ENCODE measurements at places on chromosomes 1 and 21. TPM values are rescaled to one million over a fixed set of nuclear protein-coding genes. Genes with fewer than 3 reads are reported as not detected.

Gene OR2L2
- total RNA-seq: 0.09 TPM

DNA sequence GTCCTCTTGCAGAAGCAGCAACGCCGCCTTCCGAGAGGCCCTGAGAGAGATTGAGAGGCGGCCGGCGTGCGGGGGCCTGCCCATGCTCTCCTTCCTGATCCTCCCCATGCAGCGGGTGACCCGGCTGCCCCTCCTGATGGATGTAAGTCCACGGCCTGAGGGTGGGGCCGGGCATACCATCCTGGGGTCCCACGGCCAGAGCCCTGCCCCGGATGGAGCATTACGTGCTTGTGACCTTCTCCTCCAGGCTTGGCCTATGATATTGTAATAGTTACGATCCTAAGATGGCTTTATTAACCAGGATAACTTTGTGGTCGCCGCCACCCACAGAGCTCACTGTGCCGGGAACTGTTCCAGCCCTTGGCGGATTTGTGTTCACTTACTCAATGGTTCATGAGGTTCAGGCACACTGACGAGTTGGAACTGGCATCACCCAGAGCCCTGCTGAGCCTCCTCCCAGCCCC, 18.9 kb downstream of the ARHGEF16 start:
- no peak for DNase-seq
- no peaks in the 10 kb centered on the region for H3K27me3 ChIP-seq
- H3K27ac ChIP-seq: no peak overlapping the region
- H3K4me3 ChIP-seq: peak overlapping the region; percentile 59

DNA sequence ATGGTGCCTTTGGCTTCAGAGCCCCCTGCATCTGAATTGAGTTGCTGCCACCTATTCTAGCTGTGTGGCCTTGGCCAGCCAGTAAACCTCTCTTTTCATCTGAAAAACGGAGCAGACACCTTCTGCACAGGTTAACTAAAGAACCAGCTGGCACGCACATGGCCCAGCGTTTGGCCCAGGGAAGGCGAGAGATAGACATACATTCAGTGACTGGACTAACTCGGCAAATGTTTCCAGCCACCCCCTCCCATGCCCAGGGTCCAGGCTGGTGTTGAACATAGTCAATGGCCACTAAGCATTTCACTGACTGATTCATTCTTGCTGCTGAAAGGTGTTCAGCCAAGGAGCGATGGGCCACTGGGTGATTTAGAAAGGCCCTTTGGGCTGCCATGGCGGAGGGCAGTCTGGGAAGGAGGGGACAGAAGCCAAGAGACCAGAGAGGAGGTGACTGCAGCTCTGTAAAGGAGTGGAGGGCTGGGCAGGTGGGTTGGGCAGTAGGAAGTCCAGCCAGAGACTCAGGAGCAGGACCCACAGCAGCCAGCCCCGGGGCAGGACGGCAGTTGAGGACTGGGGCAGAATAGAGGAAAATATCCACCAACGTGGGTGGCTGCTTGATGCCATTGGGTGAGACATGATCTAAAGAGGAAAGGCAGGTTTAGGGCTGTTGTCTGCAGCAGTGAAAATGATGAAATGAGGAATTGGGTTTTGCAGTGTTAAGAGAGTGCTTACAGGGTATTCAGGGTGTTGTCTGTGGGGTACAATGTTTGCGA, 184.3 kb downstream of the HIVEP3 start:
- H3K27ac ChIP-seq: no peak overlapping the region
- no peak overlapping the region for H3K4me3 ChIP-seq
- no peaks in the 10 kb centered on the region for H3K36me3 ChIP-seq

Gene LCE3D
- total RNA-seq: not detected

- no peaks in the 10 kb centered on the region for H3K27me3 ChIP-seq
- H3K27ac ChIP-seq: no peak overlapping the region
- H3K36me3 ChIP-seq: peaks cover 3% of the 10 kb centered on the region
Observed at GRCh38 chr1:86747304-86747703, 42.9 kb downstream of the SH3GLB1 start.

DNA sequence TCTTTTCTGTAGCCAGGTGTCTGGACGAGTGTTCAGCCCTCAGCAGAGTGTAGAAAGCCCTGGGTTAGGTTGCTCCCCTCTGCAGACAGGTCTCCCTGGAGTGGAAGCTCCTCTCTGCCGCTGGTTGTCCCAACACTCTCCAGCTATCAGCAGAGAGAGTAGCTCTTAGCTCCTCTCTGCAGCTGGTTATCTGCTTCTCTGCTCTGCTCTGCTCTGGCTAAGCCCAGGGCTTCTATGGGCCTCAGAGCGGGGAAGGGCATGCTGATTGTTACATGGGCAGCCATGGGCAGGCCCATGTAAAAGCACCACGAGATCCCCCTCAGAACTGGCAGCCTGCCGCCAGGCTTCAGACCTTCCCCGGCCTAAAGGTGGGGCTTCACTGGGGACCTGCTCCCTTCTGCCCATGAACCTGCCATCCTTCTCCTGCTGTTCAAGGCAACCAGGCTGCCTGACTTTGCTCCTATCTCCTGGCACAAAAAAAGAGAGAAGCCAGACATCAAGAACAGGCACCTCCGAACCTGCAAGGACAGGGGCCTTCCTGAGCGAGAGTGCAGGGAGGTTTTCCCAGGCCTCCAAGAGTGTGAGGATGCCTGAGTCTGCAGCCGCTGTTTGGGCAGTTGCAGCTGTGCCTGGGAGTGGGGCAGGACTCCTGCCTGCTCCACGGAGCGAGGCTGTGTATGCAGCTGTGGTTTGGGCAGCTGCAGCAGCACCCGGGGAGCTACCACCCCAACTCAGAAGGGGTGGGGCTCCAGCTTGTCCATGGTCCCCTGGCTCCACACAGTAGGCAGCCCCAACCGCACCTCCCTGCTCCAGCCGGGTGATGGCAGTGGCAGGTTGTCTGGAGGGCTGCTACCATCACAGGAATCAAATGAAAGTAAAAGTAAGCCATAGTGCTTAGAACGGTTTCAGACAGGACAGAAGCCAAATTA, 973.7 kb downstream of the LTN1 start:
- no peaks in the 10 kb centered on the region for H3K27me3 ChIP-seq
- H3K4me1 ChIP-seq: no peaks in the 10 kb centered on the region
- peak overlapping the region; percentile 50 for H3K27ac ChIP-seq
- H3K36me3 ChIP-seq: no peaks in the 10 kb centered on the region

Gene LCA5L
- total RNA-seq: 1.2 TPM

Gene INAVA
- total RNA-seq: 50.4 TPM

- no peak overlapping the region for H3K4me3 ChIP-seq
- H3K4me1 ChIP-seq: no peaks in the 10 kb centered on the region
- H3K27me3 ChIP-seq: no peaks in the 10 kb centered on the region
- no peak for DNase-seq
- no peak overlapping the region for H3K27ac ChIP-seq
- H3K36me3 ChIP-seq: no peaks in the 10 kb centered on the region
Observed at GRCh38 chr1:83849191-83850061, 149.5 kb downstream of the TTLL7 start.

Gene IGSF9
- total RNA-seq: 24.5 TPM

Gene HENMT1
- 8.0 TPM for total RNA-seq

Gene NTRK1
- 0.21 TPM for total RNA-seq

DNA sequence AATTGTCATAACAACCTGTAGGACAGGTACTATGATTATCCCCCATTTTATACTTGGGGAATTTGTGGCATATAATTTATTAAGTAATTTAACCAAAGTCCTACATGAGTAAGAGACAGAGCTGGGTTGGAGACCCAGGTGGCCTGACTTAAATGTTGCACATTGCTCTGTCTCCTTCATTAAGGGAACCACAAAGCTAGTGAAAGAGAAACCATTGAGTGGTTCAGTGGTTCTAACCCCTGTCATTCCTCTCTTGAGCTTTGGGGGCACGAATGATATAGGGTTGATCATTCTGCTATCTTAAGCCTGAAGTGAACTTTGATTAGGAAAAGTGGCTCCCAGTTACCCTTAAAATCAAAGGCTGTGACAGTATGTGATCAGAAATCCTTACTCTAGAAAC, 5.3 kb upstream of the MAP3K7CL start:
- peaks cover 3% of the 10 kb centered on the region for H3K36me3 ChIP-seq
- H3K27me3 ChIP-seq: peaks cover 4% of the 10 kb centered on the region

GRCh38 chr1:109381573-109381972, 16.1 kb downstream of the SORT1 start:
- H3K36me3 ChIP-seq: no peaks in the 10 kb centered on the region
- H3K4me1 ChIP-seq: peaks cover 22% of the 10 kb centered on the region
- H3K4me3 ChIP-seq: no peak overlapping the region
- H3K27ac ChIP-seq: no peak overlapping the region

- peaks cover 43% of the 10 kb centered on the region for H3K4me1 ChIP-seq
- H3K36me3 ChIP-seq: no peaks in the 10 kb centered on the region
- H3K27ac ChIP-seq: no peak overlapping the region
- peak; percentile 36 for DNase-seq
- peaks cover 3% of the 10 kb centered on the region for H3K27me3 ChIP-seq
Observed at GRCh38 chr1:36446271-36446670, 4.0 kb downstream of the OSCP1 start.

Gene CBS
- 157 TPM for total RNA-seq

GRCh38 chr1:204032642-204033235, 40.2 kb upstream of the SOX13 start:
- peaks cover 11% of the 10 kb centered on the region for H3K4me1 ChIP-seq
- no peak overlapping the region for H3K27ac ChIP-seq
- DNase-seq: no peak

GRCh38 chr1:4624801-4625200, 29.6 kb upstream of the AJAP1 start:
- no peak for DNase-seq
- no peaks in the 10 kb centered on the region for H3K36me3 ChIP-seq
- no peak overlapping the region for H3K27ac ChIP-seq
- H3K4me1 ChIP-seq: no peaks in the 10 kb centered on the region
- H3K27me3 ChIP-seq: no peaks in the 10 kb centered on the region

DNA sequence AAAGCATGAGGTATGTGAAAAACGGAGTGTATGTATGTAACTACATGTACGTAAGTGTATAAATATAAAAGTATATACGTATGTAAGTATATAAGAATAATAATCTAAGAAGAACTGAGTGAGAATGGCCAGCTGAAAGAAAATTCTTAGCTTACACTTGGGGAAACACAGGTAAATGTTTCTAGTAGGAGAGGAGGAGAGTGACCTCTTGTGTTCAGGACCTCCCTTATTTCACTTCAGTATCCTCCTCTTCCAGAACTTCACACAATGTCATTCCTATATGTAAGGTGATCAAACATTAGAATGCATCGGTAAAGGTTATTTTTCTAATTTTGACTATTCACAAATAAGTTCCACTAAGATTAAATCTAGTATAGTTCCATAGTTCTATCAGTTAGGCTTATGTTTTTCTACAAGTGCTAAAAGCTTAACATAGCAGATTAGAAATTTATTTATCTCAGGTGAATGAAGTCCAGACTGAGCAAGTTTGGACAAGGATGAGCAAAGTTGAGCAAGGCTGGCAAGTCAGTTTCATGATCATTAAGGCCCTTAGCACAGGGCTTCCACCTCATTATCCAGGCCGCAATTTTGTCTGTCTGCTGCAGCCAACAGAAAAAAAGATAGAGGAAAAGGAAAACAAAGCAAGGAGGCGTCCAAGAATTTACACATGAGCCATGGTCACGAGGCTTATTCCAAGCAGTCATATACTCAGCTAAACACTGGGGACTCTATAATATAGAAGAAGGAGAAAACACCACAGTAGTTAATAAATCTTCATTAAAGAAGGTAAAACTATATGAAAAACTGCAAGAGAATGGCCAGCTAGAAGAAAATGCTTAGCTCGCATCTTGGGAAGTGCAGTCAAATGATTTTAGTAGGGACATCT, 7.1 kb upstream of the MROH9 start:
- H3K4me1 ChIP-seq: no peaks in the 10 kb centered on the region
- H3K27me3 ChIP-seq: peaks cover 9% of the 10 kb centered on the region
- DNase-seq: no peak
- H3K27ac ChIP-seq: no peak overlapping the region

GRCh38 chr21:42258150-42258884, 39.4 kb downstream of the ABCG1 start:
- no peaks in the 10 kb centered on the region for H3K36me3 ChIP-seq
- H3K4me1 ChIP-seq: peaks cover 43% of the 10 kb centered on the region
- DNase-seq: peak; percentile 70
- H3K27me3 ChIP-seq: no peaks in the 10 kb centered on the region
- H3K4me3 ChIP-seq: no peak overlapping the region

DNA sequence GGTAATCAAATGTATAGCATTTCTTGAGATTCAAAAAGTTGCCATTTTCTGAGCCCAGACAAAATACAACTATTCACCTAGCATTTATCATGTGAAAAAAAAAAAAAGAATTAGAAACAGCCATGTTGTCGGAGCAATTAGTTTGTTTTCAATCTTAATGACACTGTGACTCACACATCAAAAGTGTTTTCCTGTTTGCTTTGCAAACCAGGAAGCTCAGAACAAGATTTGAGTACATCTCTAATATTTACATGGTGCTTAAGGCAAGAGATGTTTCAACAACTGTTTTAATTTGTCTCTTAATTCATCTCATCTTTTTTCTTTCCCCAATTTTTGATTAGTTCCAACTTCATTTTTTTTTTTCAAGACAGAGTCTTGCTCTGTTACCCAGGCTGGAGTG, 62.5 kb upstream of the CAPZB start:
- peaks cover 11% of the 10 kb centered on the region for H3K36me3 ChIP-seq
- peaks cover 38% of the 10 kb centered on the region for H3K27me3 ChIP-seq
- no peak overlapping the region for H3K4me3 ChIP-seq
- no peak overlapping the region for H3K27ac ChIP-seq
- H3K4me1 ChIP-seq: no peaks in the 10 kb centered on the region

Gene BRDT
- not detected for total RNA-seq

DNA sequence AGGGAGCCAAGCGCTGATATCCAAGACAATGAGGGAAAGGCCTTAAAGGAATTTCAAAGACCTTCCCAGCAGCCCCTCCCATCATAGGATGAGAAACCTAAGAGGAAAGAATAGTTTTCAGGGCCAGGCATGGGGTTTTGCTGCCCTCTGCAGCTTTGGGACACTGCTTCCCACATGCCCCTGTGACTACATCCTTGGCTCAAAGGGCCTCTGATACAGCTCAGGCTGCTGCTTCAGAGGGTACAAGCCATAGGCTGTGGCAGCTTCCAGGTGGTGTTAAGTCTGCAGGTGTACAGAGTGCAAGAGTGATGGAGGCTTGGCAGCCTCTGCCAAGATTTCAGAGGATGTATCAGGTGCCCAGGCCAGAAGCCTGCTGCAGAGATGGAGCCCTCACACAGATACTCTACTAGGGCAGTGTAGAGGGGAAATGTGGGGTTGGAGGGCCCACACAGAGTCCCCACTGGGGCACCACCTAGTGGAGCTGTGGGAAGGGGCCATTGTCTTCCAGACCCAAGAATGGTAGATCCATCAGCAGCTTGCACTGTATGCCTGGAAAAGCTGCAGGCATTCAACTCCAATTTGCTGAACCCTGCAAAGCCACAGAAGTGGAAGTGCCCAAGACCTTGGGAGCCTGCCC, 125.8 kb downstream of the SLC45A1 start:
- H3K36me3 ChIP-seq: peaks cover 23% of the 10 kb centered on the region
- H3K27ac ChIP-seq: no peak overlapping the region
- no peak overlapping the region for H3K4me3 ChIP-seq
- no peaks in the 10 kb centered on the region for H3K27me3 ChIP-seq
- DNase-seq: no peak

GRCh38 chr1:245428681-245429080, 273.9 kb downstream of the KIF26B start:
- peak overlapping the region; percentile 22 for H3K27ac ChIP-seq
- peaks cover 4% of the 10 kb centered on the region for H3K36me3 ChIP-seq
- no peak for DNase-seq
- H3K4me1 ChIP-seq: peaks cover 14% of the 10 kb centered on the region
- H3K27me3 ChIP-seq: no peaks in the 10 kb centered on the region

Gene SPATA45
- 0.68 TPM for total RNA-seq

- DNase-seq: no peak
- peaks cover 7% of the 10 kb centered on the region for H3K36me3 ChIP-seq
- H3K27me3 ChIP-seq: no peaks in the 10 kb centered on the region
- H3K4me3 ChIP-seq: no peak overlapping the region
- H3K27ac ChIP-seq: no peak overlapping the region
Observed at GRCh38 chr1:89641781-89642180, 8.9 kb downstream of the LRRC8C start.

Gene GJA4
- 22.3 TPM for total RNA-seq

Gene CFAP141
- not detected for total RNA-seq
